ENCODE measurements at places on chromosomes 6 and 20.

DNA sequence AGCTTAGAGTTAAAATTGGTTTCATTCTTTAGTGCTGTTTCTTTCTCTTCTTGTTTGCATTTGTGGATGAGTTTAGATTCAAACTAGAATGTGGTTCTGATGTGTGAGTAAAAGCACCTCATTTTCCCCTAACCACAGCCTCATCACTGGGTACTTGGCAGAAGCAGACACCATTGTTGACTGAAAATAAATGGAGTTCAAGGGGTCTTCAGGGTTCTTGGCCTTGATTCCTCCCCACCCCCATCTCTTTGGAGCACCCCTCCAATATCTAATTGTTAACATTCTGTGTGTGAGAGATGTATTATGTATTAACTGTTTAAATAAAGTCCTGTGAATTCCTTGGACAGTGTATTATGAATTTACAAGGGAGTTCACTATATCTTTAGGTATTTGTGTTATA lies 59.6 kb downstream of the JARID2 start:
- DNase-seq: no peak

GRCh38 chr6:1088492-1089001 lies 223.4 kb upstream of the FOXQ1 start:
- DNase-seq: no peak

DNA sequence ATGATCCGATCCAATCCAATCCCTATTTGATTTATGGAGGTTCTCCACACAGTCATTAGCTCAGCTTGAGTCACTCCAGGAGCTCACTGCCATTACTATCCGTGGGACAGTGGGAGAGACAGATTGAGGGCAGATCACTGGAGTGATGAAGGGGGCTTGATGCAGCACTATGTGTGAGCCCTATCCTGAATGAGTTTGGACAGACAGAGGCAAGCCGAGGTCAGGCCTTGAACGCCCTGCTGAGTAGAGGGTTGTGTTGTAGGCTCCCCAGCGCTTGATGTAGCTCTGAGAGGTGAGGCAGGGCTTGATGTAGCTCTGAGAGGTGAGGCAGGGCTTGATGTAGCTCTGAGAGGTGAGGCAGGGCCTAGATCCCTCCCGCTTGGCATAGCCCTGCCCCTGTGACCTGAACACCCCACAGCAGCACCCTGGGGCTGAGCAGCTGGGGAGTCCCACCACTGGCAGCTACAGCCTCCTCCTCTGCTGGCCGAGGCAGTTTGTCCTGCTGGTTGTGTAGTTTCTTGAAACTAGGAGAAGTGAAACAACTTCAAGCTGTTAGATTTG lies 58.7 kb downstream of the ZFAND3 start:
- DNase-seq: no peak

GRCh38 chr6:140073456-140073855 lies 699.0 kb upstream of the CITED2 start:
- no peak for DNase-seq

- DNase-seq: no peak
These were observed 411.9 kb upstream of the SASH1 start for GRCh38 chr6:147930745-147931144.

GRCh38 chr6:42974919-42975505 lies 4.0 kb downstream of the PEX6 start:
- no peak for DNase-seq

- no peak for DNase-seq
These were observed 10.6 kb upstream of the TUBB2B start for GRCh38 chr6:3237761-3238662.

- no peak for DNase-seq
These were observed 145.9 kb upstream of the FBXL4 start for GRCh38 chr6:99093456-99094190.

DNA sequence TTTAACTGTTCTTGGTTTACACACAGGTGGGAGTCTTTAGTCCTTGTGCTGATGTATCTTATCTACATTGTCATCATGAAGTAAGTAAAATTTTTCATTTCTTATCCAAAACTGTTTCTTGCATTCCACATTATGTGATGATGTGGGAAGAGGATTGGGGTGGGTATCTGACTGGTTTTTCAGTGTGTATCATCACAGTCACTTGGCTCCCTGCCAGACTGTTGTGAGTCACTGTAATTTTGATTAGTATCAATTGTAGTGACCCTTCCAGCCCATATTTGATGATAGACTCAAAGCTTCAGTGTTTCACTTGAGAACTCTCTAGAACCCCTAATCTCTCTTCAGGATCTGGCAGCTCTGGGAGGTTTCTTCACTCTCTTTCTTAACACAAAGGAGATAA lies 84.5 kb upstream of the RIN2 start:
- no peak for DNase-seq

DNA sequence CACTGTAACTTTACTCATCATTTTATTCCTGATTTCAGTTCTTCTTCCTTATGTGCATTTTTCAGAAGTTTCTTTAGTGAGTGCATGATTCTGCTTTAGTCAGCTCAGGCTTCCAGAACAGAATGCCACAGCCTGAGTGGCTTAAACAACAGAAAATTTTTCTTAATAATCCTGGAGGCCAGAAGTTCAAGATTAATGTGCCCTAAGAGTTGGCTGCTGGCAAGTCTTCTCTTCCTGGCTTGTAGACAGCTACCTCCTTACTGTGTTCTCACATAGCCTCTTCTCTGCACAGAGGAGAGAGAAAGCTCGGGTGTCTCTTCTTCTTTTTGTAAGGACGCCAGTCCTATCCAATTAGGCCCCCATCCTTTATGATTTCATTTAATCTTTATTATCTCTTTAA lies 443.1 kb upstream of the RGS17 start:
- no peak for DNase-seq

- no peak for DNase-seq
These were observed 492.5 kb upstream of the MANEA start for GRCh38 chr6:95084867-95085266.
